Memory B cell (primary cell): ENCODE measurements at places on chromosomes 3 and 15.

GRCh38 chr15:51193526-51193925, 98.8 kb upstream of the TNFAIP8L3 start:
- DNase-seq, result no peak

GRCh38 chr3:99175276-99175812, 273.8 kb upstream of the DCBLD2 start:
- DNase-seq, result no peak

GRCh38 chr15:91853948-91854638, 585 bp downstream of the SLCO3A1 start:
- DNase-seq, result no peak

DNA sequence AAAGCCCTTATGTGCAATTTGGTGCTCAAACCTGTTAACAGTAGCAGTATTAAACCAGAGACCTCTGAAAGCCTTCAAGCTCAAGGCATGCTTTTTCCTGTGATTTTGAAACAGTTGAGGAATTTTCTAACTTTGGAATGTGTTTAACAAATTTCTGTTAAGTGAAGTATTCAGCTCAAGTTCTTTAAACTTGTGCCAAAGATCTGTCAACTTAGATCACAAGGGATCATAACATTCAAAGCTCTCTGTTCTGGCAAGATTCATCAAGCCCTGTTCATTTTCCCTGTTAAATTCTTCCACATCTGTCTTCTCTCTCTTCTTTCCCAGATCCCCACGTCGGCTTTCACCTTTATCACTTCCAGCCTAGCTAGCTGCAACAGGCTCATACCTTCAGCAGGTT, 28.8 kb upstream of the RYK start:
- DNase-seq, result no peak

DNA sequence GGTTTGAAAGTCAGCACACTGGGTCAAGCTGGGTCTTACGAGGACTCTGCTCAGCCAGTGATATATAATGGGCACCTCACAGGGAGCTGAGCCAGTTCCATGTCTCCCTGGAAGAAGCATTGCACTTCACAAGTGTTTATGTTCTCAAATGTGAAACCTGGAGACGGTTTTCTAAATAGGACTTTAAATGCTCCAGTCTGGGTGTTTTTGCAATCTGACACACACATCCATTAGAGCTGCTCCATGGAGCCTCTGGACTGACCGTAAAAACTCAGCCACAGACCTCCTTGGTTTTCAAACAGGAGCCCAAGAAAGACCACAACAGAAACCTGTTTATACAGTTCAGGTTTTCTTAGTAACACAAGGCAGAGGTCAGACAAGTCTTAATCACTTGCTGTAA, 201.3 kb upstream of the LRIG1 start:
- DNase-seq, result no peak

DNA sequence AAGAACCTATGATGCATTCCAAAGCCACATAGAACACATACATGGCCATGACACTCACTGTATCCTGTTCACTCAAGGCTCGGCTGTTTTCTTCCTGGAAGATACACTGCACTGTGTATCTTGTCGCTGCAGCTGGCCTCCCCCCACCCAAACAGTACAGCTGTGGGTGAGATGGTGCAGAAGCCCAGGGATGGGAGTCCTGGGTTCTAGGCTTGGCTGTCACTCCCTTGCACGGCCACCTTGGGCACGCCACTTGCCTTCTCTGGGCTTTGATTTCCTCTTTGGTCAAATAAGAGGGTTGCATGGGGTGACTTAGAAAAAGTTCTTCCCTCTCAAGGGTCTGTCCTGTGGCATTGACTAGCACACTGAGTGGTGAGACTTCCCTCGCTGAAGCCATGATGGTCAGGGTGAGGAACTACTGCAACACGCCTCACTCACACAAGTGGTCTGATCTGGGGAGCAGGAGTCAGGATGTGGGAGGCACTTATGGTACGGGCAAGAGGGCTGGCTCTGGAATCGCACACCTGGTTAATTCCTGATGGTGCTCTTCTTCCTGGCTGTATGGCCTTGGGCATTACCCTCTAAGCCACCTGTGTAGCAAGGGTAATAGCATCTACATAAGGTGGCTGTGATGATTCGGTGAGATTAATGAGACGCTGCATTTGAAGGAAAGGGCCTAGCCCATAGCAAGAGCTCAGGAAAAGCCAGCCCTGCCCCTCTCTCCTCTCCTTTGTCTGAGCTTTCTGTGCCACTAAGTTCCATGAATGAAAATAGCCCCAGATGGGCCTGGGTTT, 44.0 kb downstream of the ANP32A start:
- DNase-seq, result no peak

DNA sequence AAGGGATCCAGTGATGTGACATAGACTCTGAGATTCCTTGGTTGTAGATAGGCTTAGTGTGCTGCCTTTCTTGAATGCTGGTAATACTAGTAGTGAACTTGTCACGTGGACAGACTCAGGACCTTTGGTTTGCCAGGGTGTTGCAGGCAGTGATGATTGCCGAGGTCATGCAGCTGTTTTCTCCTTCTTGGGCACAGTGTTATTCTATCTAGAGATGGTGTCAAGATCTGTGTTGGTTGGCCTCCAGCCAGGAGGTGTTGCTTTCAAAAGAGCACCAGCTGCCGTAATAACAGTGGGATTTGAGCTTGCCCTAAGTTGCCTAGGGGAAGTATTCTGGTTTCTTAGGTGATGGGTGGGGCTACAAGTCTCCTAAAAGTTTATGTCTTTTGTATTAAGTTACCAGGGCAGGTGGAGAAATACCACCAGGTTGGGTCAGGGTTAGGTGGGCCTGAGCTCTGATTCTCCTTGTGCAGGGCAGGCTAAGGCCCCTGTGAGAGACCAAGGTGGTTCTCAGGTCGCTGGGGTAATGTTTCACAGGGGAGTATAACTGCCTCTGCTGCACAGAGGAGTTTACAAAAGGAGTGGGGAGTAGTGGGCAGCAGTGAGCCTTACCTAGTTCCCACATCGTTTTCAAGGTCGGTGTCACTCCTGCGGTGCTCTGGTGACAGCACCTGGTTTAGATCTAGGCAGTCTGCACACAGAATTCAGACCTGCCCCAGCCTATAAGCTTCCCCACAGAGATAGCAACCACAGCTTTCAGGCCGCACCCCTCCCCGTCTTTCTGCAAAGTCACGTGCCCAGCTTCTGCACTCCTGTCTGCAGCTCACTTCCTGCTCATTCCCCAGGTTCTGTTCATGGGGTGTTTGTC, 350.3 kb downstream of the DOCK3 start:
- DNase-seq, result no peak
